ENCODE measurements at places on chromosomes 13 and 19.

- no peak for DNase-seq
Measured at GRCh38 chr13:76350399-76350798, 535.8 kb downstream of the KCTD12 start.

GRCh38 chr13:77014906-77015685 lies 11.9 kb downstream of the FBXL3 start:
- DNase-seq, result no peak

- no peak for DNase-seq
Measured at GRCh38 chr13:80214050-80214449, 126.9 kb downstream of the SPRY2 start.

- DNase-seq, result no peak
Measured at GRCh38 chr19:55431183-55431582, 11.9 kb downstream of the SHISA7 start.

GRCh38 chr13:109254274-109254673 lies 532.1 kb downstream of the IRS2 start:
- no peak for DNase-seq

- peak; percentile 20 for DNase-seq
Measured at GRCh38 chr13:27450921-27451471, 632 bp upstream of the MTIF3 start.

DNA sequence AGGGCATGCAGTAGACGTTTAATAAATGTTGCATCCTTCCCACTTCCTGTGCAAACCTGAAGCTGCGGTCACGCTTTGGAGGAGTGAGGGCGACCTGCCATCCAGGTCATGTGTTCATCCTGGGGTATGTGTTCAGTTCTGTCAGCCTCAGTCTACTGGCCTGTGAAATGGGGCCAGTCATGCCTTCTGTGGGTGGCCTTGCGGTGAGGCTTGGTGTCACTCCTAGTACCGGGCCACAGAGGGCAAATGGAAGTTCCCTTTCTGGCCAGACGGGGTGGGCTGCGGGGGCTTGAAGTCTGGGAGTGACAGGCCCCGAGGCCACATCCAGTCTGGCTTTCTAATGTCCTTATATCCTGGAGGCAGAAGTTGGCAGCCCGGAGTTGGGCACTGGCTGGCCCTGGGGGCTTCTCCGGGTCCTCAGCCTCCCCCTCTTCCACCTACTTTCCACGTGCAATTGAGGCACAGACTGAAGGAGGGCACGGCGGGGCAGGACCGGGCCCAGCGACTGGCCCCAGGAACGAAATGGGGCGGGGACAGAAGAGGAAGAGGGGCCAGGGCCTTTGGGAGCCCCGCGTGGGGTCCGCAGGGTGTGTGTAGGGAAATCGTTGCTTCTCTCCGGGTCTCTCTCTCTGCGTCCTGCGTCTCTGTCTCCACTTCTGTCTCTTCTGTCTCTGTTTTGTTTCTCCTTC lies 11.1 kb downstream of the PDE4A start:
- DNase-seq, result no peak

GRCh38 chr13:75437582-75438318 lies 44.2 kb downstream of the TBC1D4 start:
- no peak for DNase-seq

GRCh38 chr19:48918801-48919247 lies 14.7 kb upstream of the DHDH start:
- DNase-seq, result no peak

DNA sequence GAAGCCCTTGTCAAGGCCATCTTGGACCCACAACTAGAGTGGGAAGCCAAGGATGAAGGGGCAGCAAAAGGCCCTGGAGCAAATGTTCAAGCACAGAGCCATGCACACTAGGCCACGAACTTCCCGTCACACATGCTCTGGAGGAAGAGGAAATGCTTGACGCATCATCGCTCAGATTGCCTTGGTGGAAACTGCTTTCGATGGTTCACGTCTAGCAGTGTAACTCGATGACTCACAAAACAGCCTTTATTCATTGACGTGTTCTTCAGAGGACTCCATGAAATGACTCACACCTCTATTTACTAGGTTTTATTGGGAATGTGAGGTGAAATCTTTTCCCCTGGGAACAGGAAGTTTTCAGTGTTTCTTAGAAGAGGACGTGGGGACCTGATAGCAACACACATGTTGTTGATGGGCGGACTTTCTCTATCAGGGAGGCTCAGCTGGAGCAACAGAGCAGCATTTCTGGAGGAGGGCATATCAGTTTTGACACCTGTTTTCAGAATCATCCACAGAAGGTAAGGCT lies 79.8 kb upstream of the FLT1 start:
- peak; percentile 86 for DNase-seq

- no peak for DNase-seq
Measured at GRCh38 chr19:44192127-44192526, 20.2 kb upstream of the ZNF227 start.
